ENCODE measurements at places on chromosomes 6 and 20.

- no peak for DNase-seq
Measured at GRCh38 chr6:130890521-130890971, 63.3 kb downstream of the SMLR1 start.

DNA sequence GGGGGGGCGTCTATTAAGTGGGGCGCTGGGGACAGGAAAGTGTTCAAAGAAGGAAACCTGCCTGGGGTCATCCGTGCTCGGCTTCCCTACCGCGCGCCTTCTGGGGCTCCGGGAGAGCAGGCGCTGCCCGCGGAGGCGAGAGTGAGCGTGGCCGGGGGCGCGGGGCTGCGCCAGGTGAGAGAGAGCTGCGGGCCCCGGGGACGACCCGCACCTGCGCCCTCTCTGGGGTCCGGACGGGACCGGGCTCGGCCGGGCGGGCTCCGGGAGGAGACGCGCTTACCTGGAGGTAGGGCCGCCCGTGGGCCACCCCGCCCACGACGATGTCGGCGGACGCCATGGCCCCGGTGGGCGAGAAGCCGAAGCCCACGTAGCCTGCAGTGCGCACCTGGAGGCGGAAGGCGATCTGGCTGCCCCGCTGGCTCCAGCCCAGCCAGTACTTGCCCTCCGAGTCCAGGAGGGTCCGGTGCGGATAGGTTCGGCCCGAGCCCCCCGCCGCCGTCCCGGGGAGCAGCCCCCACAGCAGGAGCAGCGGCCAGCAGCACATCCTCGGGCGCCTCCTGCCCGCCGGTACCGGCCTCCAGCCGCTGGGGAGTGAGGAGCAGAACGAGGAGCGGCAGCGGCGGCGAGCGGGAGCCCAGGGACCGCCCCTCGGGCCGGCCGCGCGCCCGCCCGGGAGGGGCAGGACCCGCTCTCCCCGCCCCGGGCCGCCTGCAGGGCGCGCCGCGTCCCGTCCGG, at the start of gene MOXD1:
TSS of gene MOXD1 (minus strand) at position 593 of the 735 bp plus-strand sequence. CDS start at position 544, 49 bp downstream.
- DNase-seq: no peak

- peak; percentile 76 for DNase-seq
Measured at GRCh38 chr6:20900389-20901160, 366.3 kb downstream of the CDKAL1 start.

GRCh38 chr6:170221753-170222400, 69.0 kb downstream of the DLL1 start:
- no peak for DNase-seq

DNA sequence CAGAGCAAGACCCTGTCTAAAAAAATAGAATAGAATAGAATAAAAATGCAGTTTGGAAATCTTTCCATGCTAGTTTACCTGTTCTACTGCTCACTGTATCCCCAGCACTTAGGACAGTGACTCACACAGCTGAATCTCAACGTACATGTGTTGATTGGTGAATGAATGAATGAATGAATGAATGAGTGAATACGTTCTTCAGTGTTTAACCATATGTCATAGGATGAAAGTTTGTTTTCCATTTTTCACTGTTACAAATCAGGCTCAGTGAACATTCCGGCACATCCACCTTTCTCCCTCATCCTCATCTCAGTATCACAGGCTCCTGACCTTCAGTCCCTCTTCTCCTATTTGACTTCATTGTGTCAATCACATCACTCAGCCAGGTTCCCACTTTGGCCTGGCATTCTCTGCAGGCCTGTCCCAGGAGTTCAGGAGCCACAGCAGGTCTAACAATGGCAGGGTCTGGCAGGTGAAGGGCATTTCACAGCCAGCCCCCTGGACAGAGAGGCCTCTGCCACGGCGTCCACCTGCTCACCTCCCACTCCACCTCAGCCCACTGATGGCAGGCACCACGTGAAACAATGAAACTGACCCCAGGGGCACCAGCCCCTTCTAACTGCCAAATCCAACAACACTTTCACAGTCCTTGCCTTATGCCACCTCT, 7.9 kb downstream of the ZC3H12D start:
- DNase-seq: no peak

- no peak for DNase-seq
Measured at GRCh38 chr20:63687419-63688178, 8.9 kb upstream of the TNFRSF6B start.

DNA sequence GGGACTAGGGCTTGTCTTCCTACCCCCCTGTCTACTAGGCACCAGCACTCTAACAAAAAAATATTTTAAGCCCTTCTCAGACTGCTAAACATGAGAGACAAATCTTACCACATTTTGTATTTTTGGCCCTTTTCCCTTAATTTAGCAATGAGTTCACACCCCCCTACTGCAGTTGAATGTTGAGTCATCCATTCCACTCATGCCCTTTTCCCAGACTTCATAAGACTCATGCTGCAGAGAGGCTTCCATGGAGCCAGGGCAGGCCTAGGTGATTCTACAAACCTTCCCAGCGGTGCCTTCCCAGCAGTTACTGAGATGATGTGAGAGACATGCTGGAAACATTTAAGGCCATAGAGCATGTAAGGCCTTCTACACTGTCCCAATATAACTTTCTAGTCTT, 53.9 kb downstream of the PXDC1 start:
- DNase-seq: no peak

- no peak for DNase-seq
Measured at GRCh38 chr20:44392776-44393607, 37.5 kb downstream of the HNF4A start.

GRCh38 chr6:143005816-143006215, 54.9 kb upstream of the AIG1 start:
- DNase-seq: no peak

DNA sequence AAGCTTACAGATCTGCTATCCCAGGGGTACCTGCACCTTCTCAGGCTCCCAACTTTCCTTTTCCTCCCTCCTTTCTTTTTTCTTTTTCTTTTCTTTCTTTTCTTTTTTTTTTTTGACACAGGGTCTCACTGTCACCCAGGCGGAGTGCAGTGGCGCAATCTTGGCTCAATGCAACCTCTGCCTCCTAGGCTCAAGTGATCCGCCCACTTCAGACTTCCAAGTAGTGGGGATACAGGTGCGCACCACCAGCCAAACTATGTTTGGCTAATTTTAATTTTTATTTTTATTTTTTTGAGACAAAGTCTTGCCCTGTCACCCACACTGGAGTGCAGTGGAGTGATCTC, 36.0 kb downstream of the PIM1 start:
- DNase-seq: no peak

GRCh38 chr6:132567566-132567965, 2.6 kb upstream of the TAAR6 start:
- no peak for DNase-seq

DNA sequence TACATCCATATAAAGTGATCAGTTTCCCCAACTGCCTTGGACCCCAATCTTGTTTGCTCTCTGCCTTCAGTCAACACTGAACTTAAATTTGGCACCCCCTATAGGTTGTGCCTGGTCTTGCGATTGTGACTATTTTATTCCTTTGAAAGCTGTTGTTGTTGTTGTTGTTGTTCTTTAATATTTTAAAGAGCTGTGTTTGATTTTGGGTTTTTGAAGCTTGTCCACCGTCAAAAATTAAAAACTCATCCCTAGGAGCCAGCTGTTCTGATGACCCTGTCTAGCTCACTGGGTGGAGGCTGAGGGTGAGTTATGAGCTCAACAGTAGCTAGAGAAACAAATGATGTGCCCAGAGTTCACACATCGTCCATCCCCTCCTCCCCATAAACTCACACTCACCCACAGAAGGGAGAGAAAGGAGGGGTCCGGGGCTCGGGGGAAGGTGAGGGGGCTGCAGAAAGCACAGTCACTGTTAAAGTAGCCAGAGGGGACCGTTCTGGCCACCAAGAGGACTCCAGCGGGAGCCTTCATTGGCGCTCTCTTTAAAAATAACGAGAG, 4.0 kb downstream of the SIM1 start:
- no peak for DNase-seq

- DNase-seq: no peak
Measured at GRCh38 chr6:121302882-121303281, 31.4 kb downstream of the TBC1D32 start.

- DNase-seq: no peak
Measured at GRCh38 chr20:11411765-11412164, 505.9 kb upstream of the BTBD3 start.

- DNase-seq: no peak
Measured at GRCh38 chr6:52840763-52841585, at the start of gene GSTA5. Gene GSTA5 (minus strand): TSS chr6:52840813.

DNA sequence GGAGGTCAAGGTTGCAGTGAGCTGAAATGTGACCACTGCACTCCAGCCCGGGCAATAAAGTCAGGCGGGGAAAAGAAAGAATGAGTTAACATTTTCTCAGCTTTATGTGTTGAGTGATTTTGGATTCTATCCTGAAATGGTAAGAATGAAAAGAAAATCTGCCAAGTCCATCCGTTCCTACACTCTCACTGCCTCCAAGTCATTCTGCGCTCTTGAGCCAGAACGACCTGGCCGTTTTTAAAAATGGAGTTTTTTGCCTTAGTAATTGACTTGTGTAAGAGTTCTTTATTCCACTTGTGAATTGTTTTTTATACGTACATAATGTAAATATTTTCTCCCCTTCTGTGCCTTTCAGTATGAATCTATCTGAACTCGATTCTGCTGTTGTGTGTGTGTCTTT, 28.7 kb downstream of the DNAJC5 start:
- no peak for DNase-seq

GRCh38 chr20:3208786-3209256, 477 bp upstream of the ITPA start:
- no peak for DNase-seq

GRCh38 chr6:158916617-158917016, 83.4 kb downstream of the RSPH3 start:
- DNase-seq: no peak

DNA sequence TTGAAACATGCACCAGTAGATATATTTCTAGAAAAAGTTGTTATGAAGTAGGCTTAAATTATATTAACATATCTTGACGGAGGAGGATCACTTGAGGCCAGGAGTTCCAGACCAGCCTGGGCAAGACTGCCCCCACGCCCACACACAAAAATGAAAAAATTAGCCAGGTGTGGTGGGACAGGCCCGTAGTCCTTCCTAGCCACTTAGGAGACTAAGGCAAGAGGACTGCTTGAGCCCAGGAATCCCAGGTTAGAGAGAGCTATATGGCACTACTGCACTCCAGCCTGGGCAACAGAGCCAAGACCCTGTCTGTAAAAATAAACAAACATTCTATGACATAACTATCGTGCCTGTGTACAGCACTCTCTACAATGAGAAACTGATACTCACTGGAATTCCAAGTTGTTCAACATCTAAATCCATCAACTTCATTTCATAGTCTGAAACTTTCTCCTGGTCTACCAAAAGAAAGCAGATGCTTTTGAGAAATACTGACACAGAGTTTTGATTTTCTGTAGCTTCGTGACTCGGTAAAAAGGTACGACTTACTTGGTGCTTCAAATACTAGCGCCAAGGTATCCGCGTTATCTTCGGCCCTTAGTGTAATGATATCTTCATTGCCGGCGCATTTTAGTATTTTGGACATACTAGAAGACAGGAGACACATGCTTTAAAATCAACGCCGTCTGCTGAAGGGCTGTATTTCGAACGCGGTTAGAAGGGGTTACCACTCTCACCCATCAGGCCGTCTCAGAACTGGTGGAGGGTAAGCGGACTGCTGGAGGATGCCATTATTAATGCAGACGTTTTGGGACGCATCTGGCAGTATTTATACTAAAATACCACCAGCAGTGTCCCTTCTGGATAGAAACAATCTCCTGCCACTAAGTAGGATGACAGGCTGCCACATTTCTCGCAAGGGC, 1.3 kb downstream of the PCNA start:
- DNase-seq: no peak

GRCh38 chr6:106486236-106486635, 125.7 kb downstream of the CRYBG1 start:
- no peak for DNase-seq

DNA sequence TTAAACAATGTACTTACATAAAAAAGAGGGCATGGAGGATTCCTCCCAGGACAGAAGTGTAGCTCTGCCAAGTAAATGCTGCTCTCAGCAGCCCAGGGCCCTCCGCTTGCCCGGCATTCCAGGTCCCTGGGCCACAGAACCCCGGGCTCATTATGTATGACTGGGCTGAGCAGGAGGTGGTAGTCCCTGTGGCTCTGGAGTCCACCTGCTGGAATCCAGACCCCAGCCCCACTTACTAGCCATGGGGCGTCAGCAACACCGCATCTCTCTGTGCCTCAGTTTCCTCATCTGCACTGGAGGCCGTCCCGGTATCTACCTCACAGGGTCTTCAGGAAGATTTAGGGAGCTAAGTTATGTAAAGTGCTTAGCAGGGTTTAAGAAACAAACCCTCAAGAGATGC, 55.4 kb downstream of the PSMG4 start:
- no peak for DNase-seq

DNA sequence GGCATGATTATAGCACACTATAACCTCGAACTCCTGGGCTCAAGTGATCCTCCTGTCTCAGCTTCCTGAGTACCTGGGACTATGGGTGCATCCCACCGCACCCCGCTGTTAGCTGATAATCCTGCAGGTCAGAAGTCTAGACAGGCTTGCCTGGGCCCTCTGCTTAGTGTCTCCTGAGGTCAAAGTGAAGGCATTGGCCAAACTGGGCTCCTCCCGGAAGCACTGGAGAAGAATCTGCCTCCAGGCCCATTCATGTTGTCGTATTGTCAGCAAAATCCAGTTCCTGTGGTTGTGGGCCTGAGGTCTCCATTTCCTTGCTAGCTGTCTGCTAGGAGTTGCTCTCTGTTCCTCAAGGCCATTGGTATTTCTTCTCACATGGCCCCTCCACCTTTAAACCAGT, 6.3 kb upstream of the MROH8 start:
- DNase-seq: no peak

DNA sequence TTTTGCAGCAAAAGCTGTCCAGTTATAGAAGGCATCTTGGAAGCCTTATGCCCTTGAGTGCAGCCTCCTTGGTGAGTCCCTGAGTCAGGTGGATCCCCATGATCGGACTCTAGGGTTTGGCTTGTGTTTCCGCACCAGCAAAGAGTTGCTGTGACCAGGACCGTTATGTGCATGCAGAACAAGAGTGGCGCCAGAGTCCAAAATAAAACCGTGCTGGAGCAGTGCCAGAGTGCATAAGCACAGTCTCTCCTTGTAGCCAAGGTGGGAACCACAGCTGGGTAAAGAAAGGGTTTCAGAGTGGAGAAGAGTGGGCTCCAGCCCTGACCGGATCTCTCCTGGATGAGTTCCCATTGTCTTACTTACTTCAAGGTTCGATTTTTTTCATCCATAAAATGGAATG, 58.6 kb downstream of the FOXA2 start:
- DNase-seq: no peak

- no peak for DNase-seq
Measured at GRCh38 chr6:137724018-137724403, 143.0 kb upstream of the TNFAIP3 start.

DNA sequence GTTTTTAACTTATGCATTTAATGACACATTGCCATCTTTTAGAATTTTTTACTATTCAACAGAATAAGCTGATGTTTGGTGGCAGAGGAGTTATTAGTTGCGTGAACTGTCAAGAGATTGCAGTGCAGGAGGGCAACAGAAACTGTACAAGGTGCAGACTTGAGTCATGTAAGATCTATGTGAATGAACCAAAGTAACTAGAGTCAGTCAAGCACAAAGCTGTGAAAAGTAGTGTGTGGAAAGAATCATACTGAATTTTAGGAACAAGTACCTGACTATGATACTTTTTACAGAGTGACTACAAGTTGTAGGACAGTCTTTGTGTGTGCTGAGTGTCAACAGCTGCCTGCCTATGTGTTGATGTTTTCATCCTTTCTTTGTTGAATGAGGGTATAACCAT, 2.7 kb upstream of the C6orf163 start:
- DNase-seq: no peak

- DNase-seq: peak; percentile 1
Measured at GRCh38 chr6:116060572-116061283, at the start of gene FRK. Gene FRK (minus strand): TSS chr6:116060891. CDS start chr6:116060311, 580 bp downstream.

- peak; percentile 75 for DNase-seq
Measured at GRCh38 chr6:3228046-3228671, 706 bp upstream of the TUBB2B start.
